Endodermal cell (in vitro differentiated cells): ENCODE measurements at places on chromosomes 7 and 10. TPM values are rescaled to one million over a fixed set of nuclear protein-coding genes. Genes with fewer than 3 reads are reported as not detected.

DNA sequence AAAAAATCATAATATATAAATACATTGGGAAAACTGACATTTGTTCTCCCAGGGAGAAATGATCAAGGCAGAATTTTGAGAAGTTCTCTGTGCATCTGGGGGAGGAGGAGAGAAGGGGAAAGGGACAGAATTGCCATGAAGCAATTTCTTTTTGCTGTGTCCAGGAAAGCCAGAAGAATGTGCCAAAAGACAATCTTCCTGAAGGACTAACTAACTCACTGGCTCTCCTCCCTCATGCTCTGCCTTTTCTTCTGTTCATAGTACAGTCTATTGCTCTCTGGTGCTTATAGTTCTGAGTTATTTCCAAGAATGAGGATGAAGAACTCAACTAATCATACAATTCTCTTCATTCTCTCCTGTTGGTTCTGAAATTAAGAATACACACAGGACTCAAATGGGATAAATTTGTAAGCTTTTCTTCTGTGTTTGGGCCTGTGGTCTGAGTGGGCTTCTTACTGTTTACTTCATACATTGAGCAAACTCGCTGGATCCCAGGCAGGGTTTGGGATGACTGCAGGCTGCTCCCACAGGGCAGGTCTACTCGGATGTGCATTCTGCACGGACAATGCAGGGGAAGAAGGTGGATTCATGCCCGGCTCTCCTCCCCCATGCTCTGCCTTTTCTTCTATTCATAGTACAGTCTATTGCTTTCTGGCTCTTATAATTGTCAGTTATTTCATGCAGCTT lies 22.2 kb upstream of the FAM171A1 start:
- no peak for DNase-seq

GRCh38 chr10:3948843-3949242 lies 163.8 kb upstream of the KLF6 start:
- DNase-seq: no peak

DNA sequence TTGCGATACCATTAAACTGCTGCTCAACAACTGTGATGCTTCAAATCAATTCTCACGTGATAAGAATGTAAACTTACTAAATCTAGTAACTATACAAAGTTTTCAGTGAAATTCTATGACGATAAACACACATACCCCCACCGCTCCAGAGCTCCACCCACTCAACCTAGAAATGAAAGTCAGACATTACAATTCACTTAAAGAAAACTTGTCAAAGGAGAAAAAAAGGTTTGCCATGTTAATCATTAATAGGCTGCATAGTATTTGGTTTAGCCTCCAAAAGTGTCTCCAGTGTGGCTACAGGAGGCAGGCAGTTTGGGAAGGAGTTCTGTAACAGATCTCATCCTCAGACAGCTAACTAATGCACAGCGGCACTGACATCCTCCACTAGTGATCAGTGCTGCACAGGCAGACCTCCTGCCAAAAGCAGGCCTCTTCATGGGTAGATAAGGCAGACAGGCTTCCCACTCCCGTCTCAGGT lies 3.1 kb downstream of the HERPUD2 start:
- DNase-seq: no peak

Gene AGMO
- 1.9 and 2.2 TPM in 2 replicates for total RNA-seq

GRCh38 chr7:98196706-98197605 lies 14.3 kb upstream of the BHLHA15 start:
- no peak for DNase-seq

Gene KLLN
- total RNA-seq: 0.32 and 0.51 TPM in 2 replicates

DNA sequence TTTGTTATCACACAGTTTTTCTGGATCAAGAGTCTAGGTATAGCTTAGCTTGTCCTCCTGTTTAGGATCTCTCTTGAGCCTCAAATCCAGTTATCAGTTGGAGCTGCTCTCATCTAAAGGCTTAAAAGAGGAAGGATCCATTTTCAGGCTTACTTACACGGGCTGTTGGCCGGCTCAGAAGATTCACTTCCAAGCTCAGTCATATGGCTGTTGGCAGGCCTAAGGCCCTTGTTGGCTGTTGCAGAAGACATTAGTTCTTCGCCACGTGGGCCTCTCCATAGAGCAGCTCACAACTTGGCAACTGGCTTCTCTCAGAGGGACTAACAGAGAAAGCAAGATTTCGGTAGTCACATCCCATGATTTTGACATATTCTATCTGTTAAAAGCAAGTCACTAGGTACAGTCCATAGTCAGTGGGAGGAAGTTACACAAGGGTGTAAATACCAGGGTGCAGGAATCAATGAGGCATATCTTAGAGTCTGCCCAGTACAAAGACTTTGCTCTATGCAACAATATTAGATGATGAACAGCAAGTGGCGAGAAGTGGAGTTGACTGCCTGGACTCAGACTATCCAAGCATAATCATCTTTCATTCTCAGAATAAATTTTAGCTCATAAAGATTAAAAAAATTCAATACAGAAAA lies 280.1 kb upstream of the MBL2 start:
- DNase-seq: no peak

GRCh38 chr10:70478191-70479164 lies at the start of gene PALD1:
Gene PALD1, plus strand, starts transcription at chr10:70478767. Its CDS starts 47,185 bp downstream, at chr10:70525952.
- peak; percentile 90 for DNase-seq

Gene GCK
- 0.29 to 0.72 TPM (median 0.63 TPM) in 3 replicates for total RNA-seq

GRCh38 chr10:90621577-90621976 lies 236.3 kb downstream of the HTR7 start:
- DNase-seq: peak; percentile 83

Gene MYOZ1
- 2.4 to 4.7 TPM (median 3.3 TPM) in 3 replicates for total RNA-seq

GRCh38 chr7:8263048-8263447 lies 1.1 kb upstream of the ICA1 start:
- no peak for DNase-seq

DNA sequence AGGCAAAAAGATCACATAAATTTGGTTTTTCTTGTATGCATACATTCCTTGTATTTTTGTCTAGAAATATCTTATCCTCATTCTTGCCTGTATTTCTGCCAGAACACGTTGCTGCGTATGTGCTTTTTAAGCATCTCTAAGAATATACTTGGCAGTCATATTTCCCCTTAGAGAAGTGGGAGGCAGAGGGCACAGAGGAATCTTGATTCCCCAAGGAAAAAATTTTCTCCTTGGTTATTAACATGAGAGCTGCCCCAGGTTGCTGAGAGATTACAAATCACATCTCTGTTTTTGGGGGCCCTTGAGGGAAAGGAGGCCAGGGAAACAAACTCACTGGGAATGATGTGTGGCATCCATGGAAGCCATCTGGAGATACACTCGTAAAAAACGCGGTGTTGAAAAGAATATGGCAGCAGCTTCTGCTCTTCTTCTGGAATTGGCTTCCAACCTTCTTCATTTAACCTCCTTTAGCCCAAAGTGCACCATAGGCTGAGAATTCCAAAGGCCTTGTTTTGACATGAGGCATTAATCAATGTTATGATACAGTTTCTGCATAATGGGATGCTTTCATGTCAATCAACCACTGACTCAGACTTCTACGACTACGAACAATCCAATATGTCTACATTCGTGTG lies 684.3 kb upstream of the SORCS1 start:
- no peak for DNase-seq

Gene MALRD1
- 0.64 and 0.70 TPM in 2 replicates for total RNA-seq

GRCh38 chr10:117071286-117072050 lies 66.5 kb upstream of the SHTN1 start:
- no peak for DNase-seq

- DNase-seq: peak; percentile 79
These were observed 2.3 kb upstream of the ELFN1 start for GRCh38 chr7:1667566-1668395.

GRCh38 chr10:70761727-70762350 lies 23.3 kb downstream of the TBATA start:
- DNase-seq: no peak

Gene FAM25G
- not detected in 3 replicates for total RNA-seq

Gene AGR2
- not detected in 2 replicates for total RNA-seq
